Stimulated activated CD8-positive, alpha-beta memory T cell treated with anti-CD3 and anti-CD28 coated beads, Interleukin-15, amount 100 ng/mL, for 48 hours (primary cell): ENCODE measurements at places on chromosomes 1 and 21.

GRCh38 chr1:50354813-50355212, 68.4 kb downstream of the DMRTA2 start:
- no peak for DNase-seq

DNA sequence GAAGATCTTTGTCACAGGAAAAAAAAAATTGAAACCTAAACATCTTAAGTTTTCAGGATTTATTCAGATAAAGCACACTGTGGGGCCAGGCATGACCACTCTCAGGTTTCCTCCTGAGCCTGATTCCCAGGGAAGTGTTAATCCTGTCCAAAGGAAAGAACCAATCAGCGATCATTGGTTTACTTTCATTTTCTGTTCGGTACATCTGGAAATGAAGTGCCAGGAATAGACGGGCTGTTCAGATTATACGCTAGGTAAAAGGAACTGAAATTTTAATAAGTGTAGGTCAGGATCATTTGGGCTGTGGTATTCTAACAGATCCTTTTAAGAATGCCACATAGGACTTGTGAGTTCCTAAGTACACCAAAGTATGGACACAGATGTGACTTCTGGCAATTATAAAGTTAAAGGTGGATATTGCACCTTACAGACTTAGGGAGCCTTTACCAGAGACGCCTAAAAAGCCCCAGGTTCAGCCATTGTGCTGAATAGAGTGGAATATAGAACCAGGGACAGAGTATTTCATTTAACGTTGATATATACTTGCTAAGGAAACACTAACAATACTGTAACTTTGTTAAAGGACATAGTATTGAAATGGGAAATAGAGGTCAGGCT, 9.3 kb upstream of the CACYBP start:
- no peak for DNase-seq

DNA sequence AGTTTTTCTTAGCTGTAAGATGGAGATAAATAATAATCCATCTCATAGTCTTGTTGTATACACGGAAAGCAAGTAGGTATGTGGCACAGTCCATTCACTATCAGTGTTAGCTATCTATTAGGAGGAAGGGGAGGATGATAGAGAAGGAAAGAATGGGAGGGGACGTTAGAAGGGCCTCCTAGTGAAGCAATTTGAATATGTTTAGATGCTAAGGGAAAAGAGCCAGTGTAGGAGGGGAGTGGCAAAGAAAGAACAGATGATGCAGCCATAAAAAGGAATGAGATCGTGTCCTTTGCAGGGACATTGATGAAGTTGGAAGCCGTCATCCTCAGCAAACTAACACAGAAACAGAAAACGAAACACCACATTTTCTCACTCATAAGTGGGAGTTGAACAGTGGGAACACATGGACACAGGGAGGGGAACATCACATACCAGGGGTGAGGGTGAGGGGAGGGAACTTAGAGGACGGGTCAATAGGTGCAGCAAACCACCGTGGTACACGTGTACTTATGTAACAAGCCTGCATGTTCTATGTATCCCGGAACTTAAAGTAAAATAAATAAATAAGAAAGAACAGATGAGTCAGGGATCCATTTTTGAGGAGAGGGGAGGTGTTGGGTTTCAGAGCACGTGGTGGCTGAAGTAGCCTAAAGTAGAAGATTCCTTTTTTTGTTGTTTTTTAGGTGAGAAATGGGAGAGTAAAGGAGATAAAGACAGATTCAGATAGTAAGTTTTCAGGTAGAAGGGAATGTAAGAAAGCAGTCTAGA, 124.1 kb downstream of the POU2F1 start:
- DNase-seq, result no peak

DNA sequence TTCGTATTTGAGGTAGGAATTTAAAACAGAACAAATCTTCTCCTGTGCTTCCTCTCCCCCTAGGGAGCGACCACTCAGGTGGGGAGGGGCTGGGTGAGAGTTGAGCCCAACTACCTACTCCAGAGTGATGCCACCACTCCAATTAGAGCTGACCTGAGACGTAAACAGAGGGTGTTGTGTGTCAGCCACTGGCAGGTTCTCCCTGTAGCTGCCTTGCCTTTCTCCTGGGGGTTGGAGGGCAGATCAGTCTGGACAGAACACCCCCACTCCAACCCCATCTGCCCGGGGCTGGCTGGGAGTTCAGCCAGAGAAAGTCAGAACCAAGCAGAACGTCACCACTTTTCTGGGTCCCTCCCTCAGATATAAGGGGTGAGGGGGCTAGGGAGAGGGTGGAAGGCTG, 2.0 kb downstream of the HPDL start:
- DNase-seq, result no peak

DNA sequence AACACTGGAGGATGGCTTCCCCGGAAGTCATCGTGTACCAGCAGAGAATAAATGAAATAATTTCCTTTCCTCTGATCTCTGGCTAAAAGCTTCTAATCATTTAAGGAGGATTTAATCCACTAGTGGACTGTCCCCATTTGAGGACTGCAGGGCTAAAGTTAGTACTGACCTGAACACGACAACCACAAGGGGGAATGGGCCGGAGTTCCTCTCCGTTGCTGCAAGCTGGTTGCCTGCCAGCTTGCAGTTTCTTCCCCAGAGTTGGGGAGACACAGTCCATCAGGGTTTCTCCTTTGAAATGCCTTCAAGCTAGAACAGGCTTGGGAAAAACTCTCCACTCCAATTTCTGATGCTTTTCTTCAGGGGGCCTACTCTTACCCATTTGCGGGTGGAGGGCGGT, 35.5 kb upstream of the NPL start:
- no peak for DNase-seq
